ENCODE measurements at places on chromosomes 2 and 18. TPM values are rescaled to one million over a fixed set of nuclear protein-coding genes. Genes with fewer than 3 reads are reported as not detected.

- DNase-seq = no peak
These were observed 132.1 kb upstream of the STON1 start for GRCh38 chr2:48397846-48398245.

- no peak for DNase-seq
These were observed 294.3 kb downstream of the SRBD1 start for GRCh38 chr2:45316576-45317338.

DNA sequence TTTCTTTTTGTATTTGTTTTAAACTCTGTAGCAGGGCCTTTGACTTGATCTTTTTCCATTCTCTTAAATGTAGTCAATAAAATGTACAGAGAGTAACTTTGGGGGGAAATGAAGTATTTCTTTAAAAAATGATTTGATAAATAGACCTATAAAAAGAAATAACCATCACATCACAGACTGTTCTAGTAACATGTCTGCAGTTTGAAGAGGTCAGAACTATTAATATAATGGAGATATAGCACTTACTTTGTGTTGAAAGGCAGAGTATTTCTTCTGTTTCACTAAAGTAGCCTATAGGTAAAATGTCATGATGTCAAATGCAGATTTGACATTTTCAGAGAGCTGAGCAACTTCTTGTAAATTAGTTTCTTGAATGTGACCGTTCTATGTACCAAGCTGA, 55.7 kb upstream of the FAM237A start:
- DNase-seq = no peak

UBE2E3 gene
- 98.1 TPM for total RNA-seq

GRCh38 chr18:77608807-77609206, 359.2 kb downstream of the GALR1 start:
- no peak for DNase-seq

- DNase-seq = no peak
These were observed 1293.7 kb upstream of the SLC39A10 start for GRCh38 chr2:194363295-194363694.

GRCh38 chr18:62867534-62867933, 152.2 kb downstream of the PHLPP1 start:
- DNase-seq = no peak

- no peak for DNase-seq
These were observed 210.9 kb downstream of the MYCN start for GRCh38 chr2:16151281-16151570.

- DNase-seq = no peak
These were observed 1.8 kb upstream of the ID2 start for GRCh38 chr2:8679827-8680731.

- no peak for DNase-seq
These were observed 143.3 kb upstream of the ZEB2 start for GRCh38 chr2:144663207-144663606.

DNA sequence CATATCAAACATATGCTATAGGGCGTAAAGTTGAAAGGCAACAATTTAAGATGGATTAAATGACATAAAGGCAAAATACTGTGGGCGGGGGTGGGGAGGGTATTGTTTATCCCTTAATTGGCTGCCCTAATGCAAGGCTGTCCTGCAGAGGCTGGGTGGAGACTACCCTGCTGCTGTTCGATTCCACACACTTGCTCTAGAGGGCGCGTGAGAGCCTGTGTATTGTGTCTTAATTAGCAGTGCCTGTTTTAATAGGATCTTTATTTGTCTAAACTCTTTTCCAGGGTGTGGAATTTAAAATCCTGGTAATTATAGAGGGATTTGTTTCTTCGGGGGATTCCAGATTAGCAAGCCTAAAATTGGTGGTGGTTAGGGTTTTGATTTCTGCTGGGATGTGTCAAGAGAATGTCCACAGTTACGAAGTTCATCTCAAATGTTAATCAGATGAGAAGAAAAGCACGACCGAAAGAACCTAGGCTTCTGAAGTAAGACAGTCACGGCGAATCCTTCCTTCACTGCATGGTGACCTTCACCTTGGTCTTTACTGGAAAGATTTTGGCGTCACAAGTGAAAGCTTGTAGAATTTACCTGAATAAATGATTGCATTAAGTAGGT, 103.5 kb upstream of the MAP3K20 start:
- no peak for DNase-seq

- no peak for DNase-seq
These were observed 18.4 kb downstream of the ST8SIA5 start for GRCh38 chr18:46738491-46738890.

HSBP1L1 gene
- total RNA-seq = 5.6 TPM

ZNF521 gene
- total RNA-seq = 118 TPM

All from glomerular endothelial cell (primary cell).